ENCODE measurements at places on chromosomes 16 and 17. TPM values are rescaled to one million over a fixed set of nuclear protein-coding genes. Genes with fewer than 3 reads are reported as not detected.

TBC1D3 gene
- total RNA-seq = 2.5 TPM

SALL1 gene
- total RNA-seq = not detected

CDH13 gene
- not detected for total RNA-seq

EVPLL gene
- not detected for total RNA-seq

NATD1 gene
- total RNA-seq = 9.3 TPM

ZNF594 gene
- 32.5 TPM for total RNA-seq

PER1 gene
- total RNA-seq = 153 TPM

LRRC36 gene
- total RNA-seq = 0.49 TPM

SRR gene
- 7.3 TPM for total RNA-seq

MGAT5B gene
- 1.7 TPM for total RNA-seq

HSD11B2 gene
- total RNA-seq = not detected

ACSM5 gene
- total RNA-seq = not detected

RAB37 gene
- 35.9 TPM for total RNA-seq

C17orf67 gene
- total RNA-seq = 9.5 TPM

TAT gene
- total RNA-seq = not detected

SBK1 gene
- total RNA-seq = 21.3 TPM

OSGIN1 gene
- total RNA-seq = 2.2 TPM

TBC1D3I gene
- 1.4 TPM for total RNA-seq

Measured in naive thymus-derived CD8-positive, alpha-beta T cell (primary cell).